ENCODE measurements at places on chromosomes 7 and 10.

DNA sequence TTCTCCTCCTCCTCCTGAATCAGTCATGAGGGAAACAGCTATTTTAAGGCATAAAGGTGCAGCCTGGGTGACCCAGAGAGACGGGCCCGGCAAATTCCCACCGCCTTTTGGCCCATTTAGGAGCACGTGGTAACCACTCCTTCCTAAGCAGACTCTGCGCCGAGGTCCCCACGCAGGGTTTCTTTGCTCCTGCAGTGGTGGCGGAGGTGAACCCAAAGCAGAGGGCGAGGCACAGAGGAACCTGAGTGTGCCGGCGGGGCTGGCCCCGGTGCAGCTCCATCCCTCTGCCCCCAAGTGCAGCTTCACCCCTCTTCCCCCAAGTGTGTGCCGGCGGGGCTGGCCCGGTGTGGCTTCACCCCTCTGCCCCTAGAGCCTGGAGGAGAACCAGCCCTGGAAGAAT, 50.6 kb downstream of the DPYSL4 start:
- DNase-seq = no peak

- no peak for DNase-seq
These were observed 130.1 kb downstream of the COBL start for GRCh38 chr7:51186531-51186930.

GRCh38 chr7:149865437-149865836, 8.3 kb upstream of the ATP6V0E2 start:
- no peak for DNase-seq

DNA sequence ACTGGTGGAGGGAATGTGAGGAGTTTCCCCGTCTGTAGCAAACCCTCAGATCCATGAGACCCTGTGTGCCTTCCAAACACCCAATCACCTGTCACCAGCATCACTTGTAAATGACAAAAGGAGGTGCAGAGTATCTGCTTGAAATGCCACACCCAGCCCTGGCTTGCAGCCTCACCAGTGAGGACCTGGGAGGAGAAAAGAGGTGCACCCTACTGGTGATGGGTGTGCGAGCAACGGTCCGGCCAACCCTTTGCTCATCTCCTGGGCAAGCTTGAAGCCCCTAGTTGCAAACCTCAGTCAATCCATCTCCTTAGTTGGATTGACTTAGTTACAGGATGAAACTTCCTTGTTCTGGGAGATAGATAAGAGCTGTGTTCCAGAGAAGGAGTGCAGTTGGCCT, 62.4 kb upstream of the WAPL start:
- DNase-seq = no peak

DNA sequence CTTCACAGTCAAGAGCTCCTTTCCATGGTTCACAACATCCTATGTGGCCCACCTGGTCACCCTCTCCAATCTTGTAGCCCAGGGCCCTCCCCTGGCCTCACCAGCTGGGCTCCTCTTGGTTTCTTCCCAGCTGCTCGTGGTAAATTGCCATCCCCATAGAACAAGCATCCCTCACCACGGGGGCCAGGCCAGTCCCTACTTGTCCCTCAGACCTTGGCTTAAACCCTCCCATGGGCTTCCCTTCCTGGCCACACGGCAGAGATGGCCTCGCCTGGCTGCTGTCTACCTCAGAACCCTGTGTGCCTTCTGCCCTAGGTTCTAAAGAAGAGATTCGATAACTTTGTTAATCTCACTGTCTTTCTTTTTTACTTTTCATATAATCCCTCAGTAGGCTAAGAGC, 153.3 kb upstream of the TCERG1L start:
- DNase-seq = no peak

DNA sequence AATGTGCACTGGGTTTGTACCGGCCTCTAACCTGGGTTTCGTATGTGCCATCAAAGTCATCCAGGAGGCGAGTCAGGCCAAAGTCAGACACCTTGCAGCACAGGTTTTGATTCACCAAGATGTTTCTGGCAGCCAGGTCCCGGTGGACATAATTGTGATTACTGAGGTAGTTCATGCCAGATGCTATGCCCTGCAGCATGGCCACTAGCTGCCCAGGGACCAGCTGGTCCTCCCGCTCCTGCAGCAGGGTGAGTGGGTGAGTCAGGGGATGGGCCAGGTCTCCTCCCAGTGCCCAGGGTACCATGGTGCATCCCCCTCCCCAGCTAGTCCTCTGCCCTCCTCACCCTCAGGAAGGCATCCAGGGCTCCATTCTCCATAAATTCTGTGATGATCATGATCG, 13.6 kb downstream of the ZYX start:
- DNase-seq = no peak

GRCh38 chr7:42380401-42380800, 143.4 kb upstream of the GLI3 start:
- DNase-seq = peak; percentile 16

DNA sequence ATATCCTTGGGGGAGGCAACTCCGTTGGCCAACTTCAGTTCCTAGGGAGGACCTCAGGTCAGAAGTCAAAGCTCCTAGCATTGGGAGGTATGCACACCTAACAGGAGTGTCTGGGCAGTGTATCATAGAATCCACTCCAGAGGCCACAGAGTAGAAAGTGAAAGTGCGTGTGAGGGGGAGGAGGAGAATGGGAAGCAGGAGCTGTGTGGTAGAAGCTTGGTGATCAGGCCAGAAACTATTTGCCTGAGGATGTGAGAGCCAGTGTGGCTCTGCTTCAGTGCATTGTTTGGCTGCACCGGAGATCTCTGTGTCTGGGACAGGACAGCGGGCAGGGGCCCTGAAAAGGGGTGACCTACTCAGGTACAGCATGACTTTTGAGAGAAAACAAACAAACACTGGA, 557.4 kb upstream of the VSTM2A start:
- DNase-seq = peak; percentile 3

DNA sequence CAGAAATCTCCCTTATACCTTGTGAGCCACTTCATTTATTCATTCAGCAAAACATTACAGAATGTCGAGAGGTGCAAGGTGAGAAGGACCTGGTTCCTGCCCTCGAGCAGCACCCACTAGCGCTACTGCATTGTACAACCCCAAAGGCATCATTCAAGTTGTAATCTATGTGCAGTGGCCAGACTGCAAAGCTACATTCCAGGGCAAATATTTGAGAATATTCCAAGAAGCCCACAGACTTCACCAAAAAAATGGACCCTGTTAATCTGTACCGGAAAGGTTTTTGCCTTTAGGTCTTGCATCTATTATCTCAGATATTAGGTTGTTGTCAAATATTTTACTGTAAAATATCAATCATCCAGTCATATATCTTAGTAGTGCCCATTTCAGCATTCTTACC, 295.4 kb upstream of the FZD1 start:
- no peak for DNase-seq

- DNase-seq = no peak
These were observed 131.7 kb upstream of the HDAC9 start for GRCh38 chr7:18363751-18364380.

DNA sequence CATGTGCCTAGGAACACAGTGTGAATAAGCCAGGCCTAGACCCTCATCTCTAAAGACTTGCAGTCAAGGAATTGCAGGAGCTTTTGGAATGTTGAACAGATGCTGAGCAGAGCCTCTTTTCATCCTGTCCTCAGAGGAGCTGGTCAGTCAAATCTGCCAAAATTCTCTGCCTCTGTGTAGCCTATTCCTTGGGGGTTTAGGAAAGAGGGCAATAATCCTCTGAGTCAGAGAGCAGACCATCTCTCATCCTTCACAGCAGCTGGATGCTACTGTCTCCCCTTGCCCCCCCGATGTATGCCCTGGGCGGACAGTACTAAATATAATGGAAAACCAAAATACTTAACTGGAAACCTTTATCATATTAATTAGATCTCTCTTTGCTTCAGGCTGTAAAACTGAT, 52.6 kb downstream of the BICC1 start:
- DNase-seq = no peak

- DNase-seq = no peak
These were observed 800.5 kb upstream of the KCND2 start for GRCh38 chr7:119472408-119473038.

GRCh38 chr10:34017281-34017680, 682.8 kb upstream of the NRP1 start:
- DNase-seq = peak; percentile 4

GRCh38 chr7:45082031-45082830, 6.5 kb downstream of the NACAD start:
- DNase-seq = no peak

DNA sequence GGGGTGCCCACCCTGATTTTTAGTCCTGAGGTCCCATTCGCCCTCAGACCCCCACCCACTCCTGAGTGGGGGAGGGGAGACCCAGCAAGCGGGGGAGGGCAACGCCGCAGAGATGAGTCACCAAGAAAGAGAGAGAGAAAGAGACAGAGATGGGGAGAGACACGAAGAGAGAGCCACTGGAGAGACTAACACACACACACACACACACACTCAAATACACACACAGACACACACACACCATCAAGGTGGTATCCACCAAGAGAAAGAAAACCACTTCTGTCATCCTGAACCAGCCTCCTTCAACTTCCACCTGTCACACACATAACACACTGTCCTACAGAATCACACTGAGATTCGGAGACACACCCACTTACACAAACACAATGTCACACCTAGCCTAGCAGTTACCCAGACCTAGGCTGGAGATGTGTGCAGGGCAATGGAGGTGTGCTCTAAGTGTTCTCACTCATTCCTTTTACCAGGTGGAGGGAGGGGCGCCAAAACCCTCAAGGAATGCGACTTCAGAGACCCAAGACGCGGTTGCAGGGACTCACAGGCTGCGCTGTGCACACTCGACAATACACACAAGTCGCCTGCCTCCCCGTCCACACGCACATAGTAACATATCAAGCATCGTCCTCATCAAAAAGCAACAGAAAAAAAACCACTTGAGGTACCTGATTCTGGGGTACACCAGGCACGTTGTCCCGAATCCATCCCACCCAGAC, 3.9 kb upstream of the VGF start:
- DNase-seq = peak; percentile 52

- no peak for DNase-seq
These were observed 307.2 kb downstream of the PRPF18 start for GRCh38 chr10:13893926-13894325.

- DNase-seq = peak; percentile 84
These were observed 704 bp downstream of the TNKS2 start for GRCh38 chr10:91798649-91799611.

GRCh38 chr10:50931948-50932431, 46.6 kb upstream of the A1CF start:
- DNase-seq = no peak

- DNase-seq = no peak
These were observed 182.9 kb upstream of the TCF7L2 start for GRCh38 chr10:112767156-112767555.

Measured in OCI-M1 (cell line).